ENCODE measurements at places on chromosomes 1 and 21.

DNA sequence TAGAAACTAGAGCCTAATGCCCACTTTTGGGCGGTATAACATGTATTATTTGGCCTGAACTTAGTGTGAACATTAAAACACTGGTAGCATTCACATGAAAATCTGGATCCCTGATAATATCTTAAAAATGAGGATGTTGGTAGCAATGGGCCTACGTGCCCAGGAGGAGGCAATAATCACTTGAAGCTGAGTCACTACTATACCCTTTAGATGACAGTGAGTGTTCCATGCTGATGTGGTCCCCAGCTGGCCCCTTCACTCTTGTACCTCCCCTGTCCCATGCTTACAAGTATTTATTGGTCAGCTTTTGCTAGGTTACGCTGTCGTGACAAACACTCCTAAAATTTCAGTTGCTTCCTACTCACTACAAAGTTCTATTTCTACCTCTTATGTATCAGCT, 23.0 kb upstream of the POU2F1 start:
- DNase-seq = no peak

DNA sequence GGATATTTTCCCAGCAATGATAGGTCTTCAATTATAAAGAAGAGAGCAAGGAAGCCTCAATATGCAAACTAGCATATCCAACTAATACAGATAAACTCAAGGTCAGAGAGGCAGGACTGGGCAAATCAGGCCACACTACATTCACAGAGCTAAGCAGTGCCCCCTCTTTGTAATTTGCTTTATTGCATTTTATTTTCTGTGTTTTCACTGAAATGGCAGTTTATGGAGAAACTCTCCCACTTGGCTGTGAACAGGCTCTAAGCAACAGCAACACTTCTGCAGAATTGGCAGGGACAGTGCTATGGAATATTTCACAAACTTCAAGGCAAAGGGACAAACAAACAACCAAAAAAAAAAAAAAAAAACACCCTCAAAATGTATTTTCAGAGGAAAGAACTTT, 93.4 kb upstream of the SOD1 start:
- no peak for DNase-seq

DNA sequence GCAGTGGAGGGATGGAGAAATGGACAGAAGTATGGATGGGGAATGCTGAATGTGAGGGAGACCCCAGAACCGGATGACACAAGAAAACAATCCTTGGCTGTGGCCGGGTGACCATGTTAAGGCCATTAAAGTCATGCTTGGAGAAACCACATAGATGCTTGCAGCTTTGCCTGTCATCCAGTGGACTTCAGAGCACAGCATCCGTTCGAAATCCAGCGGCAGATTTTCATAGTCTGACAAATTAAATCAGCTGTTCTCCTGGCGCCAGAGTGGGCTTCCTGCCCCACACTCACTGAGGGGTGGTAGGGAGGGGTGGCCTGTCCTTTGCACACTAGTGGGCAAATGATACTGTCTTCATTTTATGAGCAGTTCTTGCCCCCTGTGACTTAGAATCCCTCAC, 35.1 kb downstream of the ABCG1 start:
- DNase-seq = no peak

DNA sequence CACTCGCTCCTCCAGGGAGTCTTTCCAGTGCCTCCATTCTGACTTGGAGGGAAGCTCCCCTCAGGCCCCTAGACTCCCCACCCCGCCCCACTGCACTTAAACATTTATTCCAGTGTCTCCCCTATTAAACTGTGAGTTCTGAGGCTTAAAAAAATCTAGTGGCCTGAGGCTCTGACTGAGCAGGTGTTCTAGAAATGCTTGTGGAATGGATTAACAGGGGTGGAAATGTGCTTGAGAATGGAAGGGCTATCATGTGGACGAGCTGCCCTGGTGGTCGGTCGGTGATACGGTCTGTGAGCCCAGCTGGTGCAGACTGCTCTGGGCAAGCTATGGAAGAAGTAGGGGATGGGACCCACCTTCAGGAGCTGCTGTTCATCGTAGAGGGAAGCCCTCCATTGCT, 130.2 kb downstream of the PEX14 start:
- DNase-seq = no peak

GRCh38 chr1:245232931-245233330, 78.1 kb downstream of the KIF26B start:
- no peak for DNase-seq

- DNase-seq = peak; percentile 90
Observed at GRCh38 chr1:204791453-204792353, 79.0 kb upstream of the NFASC start.

- no peak for DNase-seq
Observed at GRCh38 chr1:170853302-170853701, 82.0 kb upstream of the MROH9 start.

- no peak for DNase-seq
Observed at GRCh38 chr1:234515821-234516241, 36.9 kb upstream of the TARBP1 start.

DNA sequence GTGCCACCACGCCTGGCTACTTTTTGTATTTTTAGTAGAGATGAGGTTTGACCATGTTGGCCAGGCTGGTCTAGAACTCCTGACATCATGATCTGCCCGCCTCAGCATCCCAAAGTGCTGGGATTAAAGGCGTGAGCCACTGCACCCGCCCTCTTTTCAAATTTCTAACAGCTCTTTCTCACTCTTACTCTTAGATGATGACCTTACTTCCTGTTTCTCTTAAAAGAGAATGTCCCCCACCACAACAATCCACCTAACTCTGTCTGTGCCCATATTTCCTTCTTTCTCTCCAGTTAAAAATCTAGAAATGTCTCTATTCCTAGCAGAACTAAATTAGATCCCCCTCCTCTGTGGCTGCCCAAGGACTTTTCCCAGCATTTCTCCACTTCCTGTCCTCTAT, 46.6 kb upstream of the RGS2 start:
- DNase-seq = no peak

DNA sequence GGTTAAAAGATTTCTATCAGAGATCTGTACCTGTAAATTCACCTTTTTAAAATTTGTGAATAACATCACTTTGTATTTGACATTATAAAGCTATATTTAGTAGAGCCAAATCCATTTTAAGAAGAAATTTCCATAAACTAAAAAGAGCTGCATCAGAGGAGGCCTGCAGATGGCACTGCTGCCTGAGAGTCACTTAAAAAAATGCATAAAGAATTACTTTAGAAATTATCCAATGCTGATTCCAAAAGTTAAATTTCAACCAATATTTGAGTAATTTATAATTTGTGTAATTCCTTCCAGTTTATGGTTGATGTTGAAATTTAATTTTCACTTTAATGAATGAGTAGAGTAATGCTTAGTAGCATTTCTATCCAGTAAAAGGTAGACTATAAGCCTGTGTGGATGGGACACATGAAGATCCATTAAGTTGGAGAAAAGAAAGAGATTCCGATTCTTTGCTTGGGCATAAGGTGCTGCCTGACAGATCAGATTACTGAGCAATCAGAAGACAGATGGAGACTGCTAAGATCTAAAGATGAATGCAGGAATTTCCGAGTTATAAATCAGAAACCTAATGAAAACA, 20.7 kb upstream of the RPE65 start:
- no peak for DNase-seq

DNA sequence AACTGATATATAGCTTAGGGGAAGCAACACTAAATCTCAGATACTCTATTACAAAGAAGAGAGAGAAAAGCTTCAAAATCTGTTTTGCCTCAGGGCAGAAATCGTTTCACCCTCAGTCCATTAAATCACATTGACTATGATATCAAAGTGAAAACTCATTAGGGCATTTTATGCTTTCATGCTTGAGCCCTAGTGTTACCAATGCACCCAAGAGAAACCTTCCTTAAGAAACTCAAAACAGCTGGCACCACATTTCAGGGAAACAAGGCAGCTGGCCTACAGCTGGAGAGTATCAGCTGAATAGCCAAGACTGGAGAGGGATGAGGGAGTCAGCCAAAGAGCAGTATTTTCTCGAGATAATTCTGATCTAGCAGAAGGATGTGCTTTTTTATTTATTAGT, 14.9 kb downstream of the COLGALT2 start:
- no peak for DNase-seq

DNA sequence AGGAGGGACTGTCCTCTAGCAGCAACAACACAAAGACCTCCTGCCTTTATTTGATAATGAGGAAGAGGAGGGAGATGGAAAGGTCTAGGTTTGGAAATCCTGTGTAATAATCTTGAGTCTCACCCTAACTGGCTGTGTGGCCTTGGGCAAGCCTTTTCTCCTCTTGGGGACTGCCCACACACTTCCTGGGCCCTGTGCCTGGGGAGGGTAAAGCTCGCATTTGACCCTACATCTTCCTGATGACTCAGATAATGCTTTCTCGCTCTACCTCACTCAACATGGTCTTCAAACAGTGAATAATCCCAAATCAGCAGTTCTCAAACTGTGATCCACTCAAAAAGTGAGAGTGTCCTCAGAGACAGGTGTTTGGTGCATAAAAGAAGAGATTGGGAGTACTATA, 81.2 kb downstream of the VWA5B1 start:
- DNase-seq = no peak

- no peak for DNase-seq
Observed at GRCh38 chr1:92543131-92544055, 56.7 kb upstream of the GFI1 start.

GRCh38 chr1:205827623-205828022, 14.6 kb upstream of the SLC41A1 start:
- no peak for DNase-seq

DNA sequence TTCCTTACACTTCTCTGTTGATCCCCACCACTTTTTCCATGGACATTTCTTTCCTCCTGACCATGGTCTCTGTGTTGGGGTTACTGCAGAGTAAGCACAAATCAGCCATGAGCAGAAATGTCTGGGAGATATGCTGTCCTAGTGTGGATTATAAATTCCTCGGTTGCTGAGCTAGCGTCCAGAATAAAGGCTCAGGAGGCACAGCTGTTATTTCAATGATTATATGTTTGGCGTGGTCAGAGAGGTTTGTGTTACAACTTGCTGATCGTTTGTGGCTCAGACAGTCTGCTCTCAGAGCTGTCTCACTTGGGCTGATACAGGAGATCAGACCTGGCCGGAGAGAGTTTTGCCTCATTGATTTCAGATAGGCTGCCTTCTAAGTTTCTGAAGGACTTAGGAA, 37.5 kb upstream of the LAMC2 start:
- no peak for DNase-seq
